ENCODE measurements at places on chromosomes 6 and 20.
A peak's percentile ranks its signal among the peaks of the same experiment; 100 is the strongest.

DNA sequence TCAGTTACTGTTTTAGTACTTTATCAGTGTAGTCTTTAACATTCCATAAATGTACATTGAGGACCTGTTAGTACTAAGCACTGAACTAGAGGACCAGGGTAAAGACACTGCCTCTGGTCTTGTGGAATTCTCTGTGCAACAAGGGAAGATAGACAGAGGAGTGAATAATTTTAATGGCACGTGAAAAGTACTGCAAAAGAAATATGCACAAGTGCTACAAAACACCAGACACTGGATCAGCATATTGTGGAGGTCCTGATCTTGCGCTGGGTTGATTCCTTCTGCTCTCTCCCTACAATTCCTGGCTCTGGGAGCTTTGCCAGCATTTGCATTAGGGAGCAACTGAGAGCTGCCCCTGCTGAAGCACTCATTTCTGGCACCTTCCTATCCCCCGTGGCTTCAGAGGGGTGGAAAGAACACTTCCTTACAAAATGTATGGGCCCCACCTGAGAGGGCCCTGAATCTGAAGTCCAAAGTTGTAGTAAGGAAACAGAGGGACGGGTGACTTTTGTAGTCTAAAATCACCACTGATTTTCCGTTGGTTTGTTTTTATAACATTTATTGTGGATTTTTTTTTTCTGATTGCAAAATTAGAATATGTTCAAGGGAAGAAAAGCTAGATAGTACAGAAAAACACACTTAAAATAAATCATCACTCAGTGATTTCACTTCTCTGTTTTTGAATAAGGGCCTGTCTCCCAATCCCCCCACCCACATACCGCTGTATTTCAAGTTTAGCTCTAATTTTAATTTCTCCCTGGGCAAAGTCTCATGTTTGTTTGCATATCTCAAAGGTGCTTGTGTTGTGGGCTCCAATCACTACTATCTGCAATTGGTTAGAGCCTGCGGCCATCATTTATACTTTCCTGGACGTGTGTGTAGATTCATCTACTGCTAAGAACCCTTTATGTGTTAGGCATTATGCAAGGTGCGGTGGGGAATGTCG is 4.9 kb downstream of the PKIG start:
- DNase-seq: no peak

GRCh38 chr6:73667798-73668197 is 14.0 kb upstream of the SLC17A5 start:
- DNase-seq: no peak

DNA sequence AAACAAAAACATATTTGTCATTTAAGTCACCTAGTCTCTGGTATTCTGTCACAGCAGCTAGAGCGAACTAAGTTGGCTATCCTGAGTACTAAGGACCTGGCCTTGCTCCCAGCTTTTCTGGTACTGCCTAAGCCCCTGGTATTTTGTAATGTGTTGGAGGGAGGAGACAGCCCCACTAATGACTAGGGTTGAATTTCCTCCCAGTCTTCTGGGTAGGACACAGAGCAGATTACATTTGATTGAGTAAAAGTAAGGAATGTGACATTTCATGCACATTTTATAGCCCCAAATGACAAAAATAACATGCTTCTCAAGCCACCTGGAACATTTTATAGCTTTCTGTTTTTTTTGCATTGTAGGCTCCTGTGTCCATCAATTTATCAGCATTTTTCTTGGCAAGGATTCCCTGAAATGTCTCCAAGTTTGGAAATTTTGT is 47.9 kb upstream of the DDR1 start:
- peak; percentile 63 for DNase-seq

GRCh38 chr6:87914637-87915395 is 132.8 kb upstream of the SPACA1 start:
- DNase-seq: no peak

GRCh38 chr6:129954749-129955431 is 63.5 kb upstream of the L3MBTL3 start:
- DNase-seq: no peak

DNA sequence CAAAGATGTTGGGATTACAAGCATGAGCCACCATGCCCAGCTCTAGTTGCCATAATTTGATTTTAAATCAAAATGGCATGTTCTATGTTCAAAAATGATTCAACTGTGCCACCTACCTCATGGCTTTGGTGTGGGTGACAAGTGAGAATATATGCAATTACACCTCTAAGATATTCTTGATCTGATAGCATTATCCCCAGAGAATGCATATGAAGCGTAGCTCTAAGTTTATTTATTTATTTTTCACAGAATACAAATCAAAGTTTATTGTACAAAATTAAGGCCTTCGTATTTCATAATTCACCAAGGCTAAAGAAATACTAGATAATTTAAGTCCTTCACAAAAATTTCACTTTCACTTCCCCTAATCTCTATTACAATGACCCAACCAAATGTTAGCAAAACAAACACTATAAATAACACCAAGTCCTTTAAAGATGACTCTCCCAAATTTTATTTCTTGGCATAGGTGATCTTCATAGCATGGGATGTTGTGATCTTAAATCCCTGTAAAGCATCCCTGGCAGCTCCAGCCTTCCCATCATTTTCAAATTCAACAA is 205.9 kb upstream of the TAB2 start:
- no peak for DNase-seq

GRCh38 chr6:42428326-42429041 is 23.2 kb downstream of the TRERF1 start:
- peak; percentile 60 for DNase-seq

DNA sequence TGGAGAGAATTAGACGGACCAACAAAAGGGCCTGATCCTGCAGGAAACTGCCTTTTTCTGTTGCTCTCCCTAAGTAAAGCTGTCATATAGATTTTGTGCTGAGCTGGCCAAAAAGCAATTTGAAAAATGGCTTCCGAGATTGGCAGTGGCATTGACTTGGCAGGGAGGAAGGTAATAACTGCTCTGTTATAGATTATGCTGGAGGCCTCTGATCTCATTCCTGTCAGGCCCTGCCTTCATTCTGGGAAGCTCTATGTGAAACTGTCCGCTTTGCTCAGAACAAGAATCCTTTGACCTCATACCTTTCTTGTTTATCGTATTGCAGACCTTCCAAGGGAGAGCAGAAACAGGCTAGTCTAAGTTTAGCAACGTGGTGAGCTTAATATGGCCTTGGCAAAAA is 234.4 kb downstream of the PHACTR1 start:
- no peak for DNase-seq

- peak; percentile 46 for DNase-seq
Measured at GRCh38 chr6:100504786-100505737, 40.3 kb upstream of the SIM1 start.

DNA sequence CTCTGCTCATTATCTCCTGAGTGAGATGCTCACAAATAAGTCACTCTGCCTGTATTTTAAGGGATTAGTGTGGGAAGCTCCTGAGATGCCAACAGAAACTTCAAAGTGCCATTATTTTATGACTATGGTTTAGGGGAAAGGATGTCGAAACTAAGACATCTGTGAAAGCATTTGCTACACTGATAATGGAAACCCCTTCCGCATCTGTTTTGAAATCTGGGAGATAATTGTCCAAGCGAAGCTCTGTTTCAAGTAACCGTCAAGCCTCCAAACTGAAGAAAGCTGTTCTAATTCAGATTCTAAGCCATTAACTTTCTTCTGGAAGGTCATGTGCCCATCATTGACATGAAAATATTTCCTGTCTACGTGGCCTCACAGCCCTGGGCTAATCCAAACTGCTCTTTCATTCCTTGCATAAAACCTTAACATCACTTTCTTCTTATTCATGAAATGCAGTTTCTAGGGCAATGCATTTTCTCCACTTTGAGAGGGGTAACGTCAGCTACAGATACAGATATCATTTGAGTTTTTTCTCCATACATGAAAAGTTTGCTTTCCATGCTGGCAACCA is 932.0 kb downstream of the C6orf118 start:
- no peak for DNase-seq

GRCh38 chr6:97019315-97019714 is 94.8 kb downstream of the KLHL32 start:
- no peak for DNase-seq

GRCh38 chr20:13220904-13221297 is at the start of gene ISM1:
ISM1 (plus strand) TSS chr20:13221274; CDS start chr20:13221777, 503 bp downstream.
- no peak for DNase-seq

- no peak for DNase-seq
Measured at GRCh38 chr20:1203630-1204029, 376 bp downstream of the C20orf202 start.

- no peak for DNase-seq
Measured at GRCh38 chr20:32672394-32672981, 1.3 kb downstream of the C20orf203 start.

DNA sequence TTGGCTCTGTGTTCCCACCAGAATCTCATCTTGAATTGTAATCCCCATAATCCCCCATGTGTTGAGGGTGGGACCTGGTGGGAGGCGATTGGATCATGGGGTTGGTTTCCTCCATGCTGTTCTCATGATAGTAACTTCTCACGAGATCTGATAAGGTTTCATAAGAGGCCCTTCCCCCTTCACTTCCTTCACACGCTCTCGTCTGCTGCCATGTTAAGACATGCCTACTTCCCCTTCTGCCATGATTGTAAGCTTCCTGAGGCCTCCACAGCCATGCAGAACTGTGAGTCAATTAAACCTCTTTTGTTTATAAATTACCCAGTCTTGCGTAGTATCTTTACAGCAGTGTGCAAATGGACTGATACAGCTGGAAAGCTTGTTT is 90.0 kb downstream of the ELOVL5 start:
- DNase-seq: no peak

- no peak for DNase-seq
Measured at GRCh38 chr6:33445119-33445603, 9.2 kb upstream of the ZBTB9 start.

GRCh38 chr6:77416839-77417238 is 46.5 kb downstream of the HTR1B start:
- no peak for DNase-seq

DNA sequence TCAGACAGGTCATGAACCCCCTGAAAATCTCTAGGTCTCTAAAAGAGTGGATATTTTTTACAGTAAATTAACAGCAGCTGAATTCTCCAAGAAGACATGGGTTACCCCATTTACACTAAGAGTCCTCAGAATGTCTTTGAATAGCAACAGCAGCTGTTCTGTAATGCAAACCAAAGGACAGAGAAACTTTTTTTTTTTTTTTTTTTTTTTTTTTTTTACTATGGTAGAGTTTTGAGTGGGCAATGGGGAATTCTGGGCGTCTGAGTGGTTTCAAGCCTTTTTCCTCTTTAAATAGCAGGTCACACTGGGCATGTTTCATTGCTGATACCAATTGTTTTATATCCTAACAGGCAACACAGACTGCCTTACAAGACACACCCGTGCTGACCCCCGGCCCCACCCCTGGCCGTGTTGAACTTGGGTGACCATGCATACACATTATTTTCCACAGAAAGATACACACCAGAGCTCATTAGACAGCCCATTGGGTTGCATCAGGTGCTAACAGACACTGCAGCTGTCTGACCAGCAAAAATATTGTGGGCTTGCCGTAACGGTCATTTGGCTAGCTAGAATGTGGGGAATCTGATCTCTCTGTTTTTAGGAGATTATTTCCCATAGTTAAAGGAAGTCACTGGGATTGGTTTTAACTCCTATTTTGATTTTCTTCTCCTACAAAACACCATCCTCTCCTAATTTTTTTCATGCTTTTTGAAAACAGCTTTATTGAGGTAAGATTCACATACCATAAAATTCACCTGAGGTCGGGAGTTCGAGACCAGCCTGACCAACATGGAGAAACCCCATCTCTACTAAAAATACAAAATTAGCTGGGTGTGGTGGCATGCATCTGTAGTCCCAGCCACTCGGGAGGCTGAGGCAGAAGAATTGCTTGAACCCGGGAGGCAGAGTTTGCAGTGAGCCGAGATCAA is 26.7 kb upstream of the IRF4 start:
- DNase-seq: no peak

GRCh38 chr6:81997090-81997926 is 244.8 kb upstream of the TENT5A start:
- peak; percentile 80 for DNase-seq

GRCh38 chr20:43711098-43711654 is 15.6 kb downstream of the GTSF1L start:
- no peak for DNase-seq

DNA sequence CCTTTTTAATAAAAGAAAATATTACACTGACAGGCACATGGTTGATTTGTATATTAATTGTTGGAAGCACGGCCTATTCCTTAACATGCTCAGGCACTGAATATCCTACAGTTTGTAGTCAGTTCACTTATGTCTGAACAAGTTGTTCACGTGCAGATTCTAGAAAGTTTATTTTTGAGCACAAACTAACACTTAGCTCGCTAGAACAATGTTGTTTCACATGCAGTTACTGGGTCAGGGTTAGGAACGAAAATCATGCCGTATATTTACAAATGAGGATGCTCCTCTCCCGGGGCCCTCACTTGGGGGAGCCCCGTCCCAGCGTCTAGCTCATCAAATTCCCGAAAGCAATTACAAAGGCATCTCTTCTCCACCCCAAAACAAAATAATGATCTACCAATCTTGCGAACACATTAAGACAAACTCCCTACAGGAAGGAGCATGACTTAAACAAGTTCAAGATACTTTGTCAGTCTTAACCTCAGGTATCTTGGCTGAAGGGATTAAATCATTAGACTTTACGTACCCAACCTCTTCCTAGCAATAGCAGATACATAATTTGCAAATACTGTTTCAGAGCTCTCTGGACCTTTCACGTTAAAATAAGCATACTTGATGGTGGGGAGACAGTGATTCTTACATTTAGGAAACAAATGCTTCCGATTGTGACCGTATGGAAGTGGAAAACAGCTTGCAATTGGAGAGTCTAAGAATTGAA is 1.5 kb downstream of the MAP7 start:
- no peak for DNase-seq

GRCh38 chr6:9523462-9523861 is 891.4 kb downstream of the TFAP2A start:
- peak; percentile 71 for DNase-seq

GRCh38 chr6:12543953-12544352 is 172.6 kb upstream of the PHACTR1 start:
- DNase-seq: no peak

GRCh38 chr20:38903335-38903734 is 22.9 kb upstream of the FAM83D start:
- DNase-seq: no peak

DNA sequence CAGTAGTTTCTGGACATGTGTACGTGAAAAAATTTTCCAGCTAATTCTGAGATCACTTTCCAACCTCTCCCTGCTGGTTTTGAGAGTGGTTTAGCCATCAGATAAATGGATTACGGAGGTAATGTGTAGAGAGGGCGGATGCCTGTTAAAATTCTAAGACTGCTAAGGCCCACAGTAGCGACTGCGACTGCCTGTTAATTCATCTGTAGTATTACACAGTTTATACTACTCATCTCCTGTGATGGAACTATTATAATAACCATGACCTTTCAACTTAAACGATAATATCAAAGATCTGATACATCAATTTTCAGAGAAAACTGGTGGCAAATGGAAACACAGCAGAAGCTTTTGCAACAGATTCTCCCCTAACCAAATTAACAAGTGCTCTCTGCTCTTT is 102.3 kb downstream of the IRF4 start:
- no peak for DNase-seq

- DNase-seq: no peak
Measured at GRCh38 chr20:5727018-5727515, 23.1 kb upstream of the SHLD1 start.

- no peak for DNase-seq
Measured at GRCh38 chr20:4819901-4820300, 98.2 kb downstream of the PRND start.

GRCh38 chr6:14549871-14550270 is 432.3 kb downstream of the CD83 start:
- DNase-seq: no peak

All from GM04504 (cell line).